DMS 273 treated with DMSO at 0.1 percent for 48 hours (cell line): ENCODE measurements at places on chromosomes 13 and 19.

DNA sequence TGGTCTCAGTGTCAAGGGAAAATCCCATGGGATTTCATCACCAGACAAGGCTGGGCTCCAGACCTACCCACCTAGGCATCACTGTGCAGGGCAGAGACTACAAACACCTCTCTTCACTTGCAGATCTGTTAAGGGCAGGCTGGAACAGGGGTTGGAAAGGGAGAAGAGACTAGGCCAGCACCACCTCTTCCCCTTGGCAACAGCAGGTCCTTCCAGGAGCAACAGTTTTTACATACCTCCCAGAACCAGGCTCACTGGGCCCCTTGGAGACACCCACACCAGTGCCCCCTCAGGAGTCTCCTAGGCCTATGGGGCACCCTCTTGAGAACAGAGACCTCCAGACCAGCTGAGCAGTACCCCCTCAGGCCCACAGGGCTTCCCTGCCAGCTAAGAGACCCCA lies 2.5 kb upstream of the UBE2M start:
- DNase-seq, result no peak

- no peak for DNase-seq
Observed at GRCh38 chr13:45437947-45438346, 19.8 kb upstream of the SLC25A30 start.

- no peak for DNase-seq
Observed at GRCh38 chr13:67950603-67951002, 720.5 kb upstream of the PCDH9 start.

- no peak for DNase-seq
Observed at GRCh38 chr19:18045307-18046050, 37.5 kb downstream of the ARRDC2 start.

DNA sequence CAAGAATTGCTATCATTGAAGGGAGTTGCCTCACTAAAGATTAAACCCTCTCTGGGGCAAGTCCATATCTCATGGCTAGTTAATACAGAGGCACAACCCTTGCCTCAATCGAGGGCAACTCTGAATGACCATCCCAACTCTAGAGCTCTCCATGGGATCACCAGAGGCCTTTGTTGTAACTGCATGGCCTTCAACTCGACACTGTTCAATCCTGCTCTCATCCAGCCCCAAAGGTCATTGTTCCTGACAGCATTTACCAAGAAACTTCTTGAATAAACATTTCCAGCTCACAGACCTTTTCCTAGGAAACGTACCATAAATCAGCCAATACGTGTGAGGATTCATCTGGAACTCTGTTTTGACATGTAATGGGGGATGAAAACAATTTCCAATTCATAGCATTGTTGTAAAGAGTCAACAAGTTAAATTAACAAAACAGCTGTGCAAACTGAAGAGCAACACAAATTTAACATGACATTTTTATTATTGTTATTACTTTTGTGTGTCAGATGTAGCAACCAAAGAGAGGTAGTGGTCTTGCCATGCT lies 452.7 kb downstream of the SUCLA2 start:
- DNase-seq, result no peak

GRCh38 chr13:55534306-55534705 lies 1606.4 kb upstream of the PRR20A start:
- no peak for DNase-seq

- DNase-seq, result no peak
Observed at GRCh38 chr13:20077086-20077485, 83.8 kb downstream of the GJA3 start.

DNA sequence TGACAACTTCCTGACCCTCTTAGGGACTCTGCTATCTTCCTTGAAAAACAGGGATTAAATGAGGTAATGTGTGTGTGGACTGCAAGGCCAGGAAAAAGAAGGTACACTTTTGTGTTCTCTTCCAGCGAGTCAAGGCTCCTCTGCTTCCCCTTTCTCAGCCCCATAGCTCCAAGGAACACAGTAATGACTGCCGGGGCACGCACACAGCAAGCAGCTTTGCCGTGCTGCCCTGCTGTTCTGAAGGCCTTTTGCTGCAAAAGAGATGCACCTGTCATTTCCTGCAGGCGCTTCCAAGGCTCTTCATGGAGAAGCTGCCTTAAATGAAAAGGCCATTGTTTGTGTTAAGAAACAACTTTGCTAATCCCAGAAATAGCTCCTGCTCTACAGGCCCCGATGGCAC lies 84.6 kb downstream of the CYSLTR2 start:
- no peak for DNase-seq

DNA sequence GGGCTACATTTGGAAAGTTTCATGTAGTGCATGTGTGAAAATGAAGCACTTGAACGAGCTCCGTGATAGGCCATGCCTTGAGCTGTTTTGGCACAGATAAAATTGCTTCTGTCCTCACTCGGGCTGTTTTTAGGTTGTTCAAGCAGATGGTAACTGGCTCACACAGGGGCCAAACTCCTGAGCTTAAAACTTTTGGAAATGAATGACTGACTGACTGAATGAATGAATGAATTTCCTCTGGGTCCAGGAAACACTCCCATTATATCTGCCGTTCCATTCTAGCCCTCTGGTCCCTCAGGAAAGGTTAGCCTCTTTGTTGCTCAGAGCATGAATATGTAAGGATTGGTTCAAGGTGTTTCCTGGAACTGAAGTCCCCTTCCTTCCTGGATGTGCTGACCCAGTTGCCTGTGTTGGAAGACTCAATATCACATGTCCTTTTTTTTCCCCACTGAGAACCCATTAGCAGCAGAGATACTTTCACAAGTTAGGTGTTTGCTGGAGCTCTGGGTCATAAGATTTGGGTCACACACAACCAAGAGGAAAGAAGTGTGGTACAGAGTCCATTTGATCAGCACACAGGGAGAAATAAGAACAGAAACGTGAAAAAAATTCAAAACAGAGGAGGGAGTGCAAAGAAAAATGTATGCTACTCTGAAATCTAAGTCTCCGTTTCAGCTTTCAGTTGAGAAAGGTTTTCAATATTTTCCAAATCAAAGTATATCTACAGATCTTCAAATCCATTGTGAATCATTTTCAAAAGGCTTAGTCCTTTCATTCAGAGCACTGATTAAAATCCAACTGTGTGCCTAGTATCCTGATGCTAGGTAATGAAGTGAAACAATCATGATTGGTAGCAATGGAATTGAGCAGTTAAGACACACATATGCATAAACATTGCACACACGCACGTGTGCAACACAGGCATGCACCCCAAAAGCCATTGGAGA lies 18.9 kb downstream of the MBNL2 start:
- no peak for DNase-seq

- no peak for DNase-seq
Observed at GRCh38 chr19:47587295-47587694, 14.3 kb upstream of the ZNF541 start.

DNA sequence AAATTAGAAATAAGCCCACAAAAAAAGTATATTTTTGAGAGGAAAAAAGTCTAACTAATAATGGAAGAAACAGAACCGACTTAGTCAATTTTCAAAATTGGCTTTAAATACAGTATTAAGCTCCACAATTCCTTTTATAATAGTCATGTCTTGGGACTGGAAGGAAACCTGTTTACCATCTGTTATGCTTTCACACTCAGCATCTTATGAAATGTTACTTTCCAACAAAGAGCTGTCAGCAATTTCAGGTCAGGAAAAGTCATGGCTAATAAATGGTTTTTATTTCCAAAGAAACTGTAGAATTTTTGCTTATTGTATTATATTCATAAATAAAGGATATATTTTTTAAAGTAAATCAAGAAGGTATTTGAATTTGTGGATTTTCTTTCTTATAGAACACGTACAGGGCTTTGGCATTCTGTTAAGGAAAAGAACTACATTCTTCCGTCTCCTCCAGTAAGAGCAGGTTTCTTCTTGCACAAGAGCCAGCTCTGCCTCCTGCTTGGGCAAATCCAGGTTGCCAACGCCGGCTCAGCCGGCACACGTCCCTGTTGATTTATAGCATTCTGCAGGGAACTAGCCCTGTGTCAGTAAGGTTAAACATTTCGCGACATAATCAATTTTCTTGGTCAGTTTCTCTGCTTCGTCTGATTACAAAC lies 52.9 kb upstream of the GPR12 start:
- no peak for DNase-seq

GRCh38 chr19:30689474-30689873 lies 317.3 kb downstream of the ZNF536 start:
- DNase-seq, result no peak
